ENCODE measurements at places on chromosomes 2 and 18.

DNA sequence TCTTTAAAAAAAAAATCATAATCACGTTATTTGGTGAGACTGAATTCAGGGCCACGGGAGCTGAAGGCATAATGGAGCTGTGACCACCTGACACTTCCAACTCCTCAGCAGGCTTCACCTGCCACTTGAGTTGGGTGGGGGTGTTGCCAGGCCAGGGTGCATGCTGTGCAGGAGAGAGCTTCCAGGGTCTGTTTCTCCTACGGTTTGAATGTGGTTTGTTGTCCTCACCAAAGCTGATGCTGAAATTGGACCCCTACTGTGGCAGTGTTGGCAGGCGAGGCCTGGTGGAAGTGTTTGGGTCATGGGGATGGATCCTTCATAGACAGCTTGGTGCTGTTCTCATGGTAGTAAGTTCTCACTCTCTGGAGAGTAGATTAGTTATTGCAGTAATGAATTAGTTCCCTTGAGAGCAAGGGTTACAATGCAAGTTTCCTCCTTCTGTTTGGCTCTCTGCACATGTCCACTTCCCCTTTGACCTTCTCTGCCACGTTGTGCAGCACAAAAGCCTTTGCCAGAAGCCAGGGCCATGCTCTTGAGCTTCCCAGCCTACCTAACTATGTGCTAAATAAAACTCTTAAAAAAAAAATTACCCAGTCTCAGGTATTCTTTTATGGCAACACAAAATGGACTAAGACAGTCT, 38.3 kb upstream of the ANKRD44 start:
- no peak for DNase-seq

DNA sequence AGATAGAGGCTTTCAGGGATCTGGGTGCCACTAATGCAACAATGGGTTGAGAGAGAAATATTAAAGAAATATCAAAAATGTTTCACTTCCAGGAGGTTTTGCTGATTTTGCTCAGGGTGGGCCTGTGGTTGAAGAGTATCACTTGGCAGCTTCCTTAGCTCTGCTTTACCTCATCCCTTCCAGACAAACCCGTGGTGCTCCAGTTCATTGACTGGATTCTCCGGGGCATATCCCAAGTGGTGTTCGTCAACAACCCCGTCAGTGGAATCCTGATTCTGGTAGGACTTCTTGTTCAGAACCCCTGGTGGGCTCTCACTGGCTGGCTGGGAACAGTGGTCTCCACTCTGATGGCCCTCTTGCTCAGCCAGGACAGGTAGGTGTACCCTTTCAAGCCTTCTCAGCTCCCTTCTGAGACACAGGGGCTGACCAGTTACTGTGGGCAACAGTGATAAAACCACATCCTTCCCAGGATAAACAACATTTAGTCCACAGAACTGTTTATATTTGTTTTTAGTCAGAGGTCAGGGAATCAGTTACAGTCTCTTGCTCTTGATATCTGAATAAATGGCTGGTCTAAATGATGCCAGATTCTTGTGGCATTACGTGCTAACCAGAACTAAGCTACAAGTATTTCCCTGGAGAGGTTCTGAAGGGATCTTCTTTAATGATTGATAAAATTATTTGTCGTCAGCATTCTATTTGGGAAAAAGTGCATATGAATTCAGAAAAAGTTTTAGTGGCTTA, 7.0 kb downstream of the SLC14A1 start:
- DNase-seq, result no peak

- DNase-seq, result no peak
Observed at GRCh38 chr2:214575030-214575429, 164.2 kb downstream of the VWC2L start.

- DNase-seq, result no peak
Observed at GRCh38 chr2:8676921-8677645, 4.8 kb upstream of the ID2 start.

- no peak for DNase-seq
Observed at GRCh38 chr2:231541645-231542044, 11.4 kb upstream of the NMUR1 start.

GRCh38 chr2:134395779-134396178, 141.9 kb downstream of the MGAT5 start:
- DNase-seq, result no peak

DNA sequence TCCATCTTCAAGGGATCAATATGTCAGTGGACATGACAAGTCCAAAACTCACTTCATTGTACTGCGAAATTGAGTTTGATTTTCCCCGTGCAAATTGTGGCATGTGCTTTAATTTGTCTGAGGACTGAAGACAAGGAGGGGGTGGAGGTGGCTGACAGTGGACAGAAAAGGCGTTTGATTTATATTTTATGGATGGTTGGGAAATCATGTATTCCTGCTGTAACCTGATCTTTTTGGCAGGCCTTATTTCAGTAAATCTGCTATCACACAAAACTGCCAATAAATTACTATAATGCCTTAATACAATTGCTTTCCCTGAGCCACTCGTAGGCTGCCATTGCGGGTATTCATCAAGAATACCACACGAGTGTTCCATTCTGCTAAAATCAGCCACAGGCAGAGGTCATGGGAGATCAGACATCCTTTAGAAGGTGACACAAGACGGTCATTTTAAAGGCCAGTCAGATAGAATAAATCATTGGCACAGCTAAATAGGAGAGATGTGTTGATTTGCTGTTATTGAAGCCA, 720.5 kb downstream of the MBD2 start:
- DNase-seq, result no peak

- no peak for DNase-seq
Observed at GRCh38 chr2:220887271-220887870, 684.7 kb downstream of the EPHA4 start.

GRCh38 chr2:170361090-170361936, 183.4 kb downstream of the MYO3B start:
- peak; percentile 70 for DNase-seq

GRCh38 chr2:50962731-50963130, 69.2 kb downstream of the NRXN1 start:
- DNase-seq, result no peak

- DNase-seq, result peak; percentile 56
Observed at GRCh38 chr18:62751341-62751821, 36.0 kb downstream of the PHLPP1 start.

- DNase-seq, result no peak
Observed at GRCh38 chr2:135093193-135093592, 41.1 kb downstream of the RAB3GAP1 start.

DNA sequence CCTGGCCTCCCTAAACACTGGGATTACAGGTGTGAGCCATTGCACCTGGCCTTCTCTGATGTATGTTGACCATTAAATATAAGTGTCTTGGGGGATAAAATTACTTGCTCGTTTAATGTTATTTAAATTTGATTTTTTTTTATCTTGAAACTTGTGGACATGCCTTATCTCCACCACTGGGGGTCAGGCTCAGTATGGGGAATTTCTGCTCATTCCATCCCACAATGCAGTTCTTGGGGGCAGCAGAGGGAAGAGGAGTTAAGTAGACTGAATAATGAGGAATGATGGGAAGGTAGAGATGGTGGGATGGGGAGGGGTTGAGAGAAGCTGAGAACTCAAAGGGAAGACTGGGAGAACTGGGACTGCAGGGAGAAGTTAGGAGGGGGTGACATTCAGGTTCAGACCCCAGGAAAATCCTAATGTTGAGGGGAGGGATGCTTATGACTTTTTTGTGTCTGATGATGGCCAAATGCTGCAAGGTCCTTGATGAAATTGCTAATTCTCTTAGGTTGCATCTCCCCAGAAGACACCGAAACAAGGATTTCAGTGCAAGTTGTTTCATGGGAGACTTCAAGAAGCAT, 174.2 kb downstream of the MIB1 start:
- DNase-seq, result peak; percentile 54

DNA sequence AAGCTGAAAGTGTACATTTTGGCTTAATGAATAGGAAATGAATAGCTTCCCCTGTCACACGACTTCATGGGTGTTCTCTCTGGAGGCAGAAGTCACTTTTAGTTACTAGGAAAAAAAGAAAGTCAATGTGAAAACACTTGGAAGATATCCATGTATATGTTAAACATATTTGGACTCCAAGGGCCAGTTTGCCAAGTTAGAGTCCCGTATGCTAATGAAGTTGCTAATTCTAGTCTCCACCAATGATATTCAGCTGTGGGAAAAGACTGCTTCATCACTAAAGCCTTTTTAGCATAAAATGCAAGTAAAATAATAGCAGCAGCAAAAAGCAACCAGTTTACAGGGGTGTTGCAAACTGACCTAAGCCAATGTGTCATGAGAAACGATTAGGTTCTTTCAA, 108.7 kb downstream of the PLCL1 start:
- DNase-seq, result no peak

DNA sequence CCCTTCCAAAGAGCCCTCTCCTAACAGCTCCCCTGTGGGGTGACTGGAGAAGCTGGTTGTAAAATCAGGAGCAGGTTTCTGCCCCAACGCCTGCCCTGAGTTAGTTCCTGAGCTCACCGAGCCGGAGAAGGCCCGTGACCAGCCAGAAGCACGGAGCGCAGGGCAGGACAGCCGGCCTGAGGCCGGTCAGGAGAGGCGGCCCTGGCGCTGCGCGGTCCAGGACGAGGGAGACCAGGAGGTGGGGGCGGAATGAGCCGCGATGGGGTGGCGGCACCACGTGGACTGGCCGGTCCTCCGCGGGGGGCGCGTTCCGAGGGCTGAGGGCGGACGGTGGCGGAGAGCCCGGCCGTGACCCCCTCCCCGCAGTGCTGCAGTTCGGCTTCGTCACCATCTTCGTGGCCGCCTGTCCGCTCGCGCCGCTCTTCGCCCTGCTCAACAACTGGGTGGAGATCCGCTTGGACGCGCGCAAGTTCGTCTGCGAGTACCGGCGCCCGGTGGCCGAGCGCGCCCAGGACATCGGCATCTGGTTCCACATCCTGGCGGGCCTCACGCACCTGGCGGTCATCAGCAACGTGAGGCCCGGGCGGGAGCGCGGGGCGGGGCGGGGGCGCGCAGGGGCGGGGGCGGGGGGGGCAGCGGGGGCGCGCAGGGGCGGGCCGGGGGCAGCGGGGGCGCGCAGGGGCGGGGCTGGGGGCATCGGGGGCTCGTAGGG, 29.0 kb downstream of the ANO7 start:
- peak; percentile 76 for DNase-seq

DNA sequence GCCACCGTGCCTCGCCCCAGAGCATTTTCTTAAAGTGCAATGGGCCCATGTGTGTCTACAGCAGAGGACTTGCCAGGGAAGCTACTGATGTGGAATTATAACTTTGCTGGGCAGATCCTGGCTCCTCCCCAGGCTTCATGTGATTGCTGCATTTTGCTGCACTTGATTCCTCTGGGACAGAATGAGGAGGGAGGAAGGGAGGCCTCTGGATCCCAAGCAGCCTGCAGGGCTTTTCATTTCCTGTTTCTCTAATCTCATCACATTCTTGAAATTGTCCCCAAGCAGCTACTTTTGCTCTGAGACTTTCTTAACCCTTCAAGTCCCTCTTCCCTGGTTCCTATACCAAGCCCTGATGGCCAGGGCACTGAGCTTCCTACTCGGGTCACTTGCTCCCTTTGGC, 134.4 kb upstream of the SEC11C start:
- peak; percentile 77 for DNase-seq

GRCh38 chr18:44518091-44518615, 162.5 kb upstream of the SETBP1 start:
- DNase-seq, result no peak

- no peak for DNase-seq
Observed at GRCh38 chr2:218878926-218879761, 1.5 kb upstream of the WNT10A start.

- DNase-seq, result no peak
Observed at GRCh38 chr18:74796841-74797576, 199.3 kb downstream of the ZNF407 start.

DNA sequence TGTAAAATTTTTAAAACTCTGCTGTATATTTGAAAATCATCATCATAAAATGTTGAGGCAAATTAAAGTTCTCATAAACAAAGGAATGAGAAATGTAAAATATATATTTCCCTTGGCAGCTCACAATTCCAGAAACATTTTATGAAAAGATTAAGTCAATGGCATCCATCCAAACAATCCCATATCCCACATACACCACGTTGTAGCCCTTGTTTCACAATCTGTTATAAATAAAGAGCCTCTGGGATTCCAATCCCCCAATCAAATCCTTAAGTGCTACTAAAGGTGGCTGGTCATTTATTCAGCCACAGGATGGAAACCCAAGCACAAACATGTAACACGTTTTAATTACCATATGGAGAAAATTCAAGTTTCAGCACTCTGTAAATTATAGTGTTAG, 51.7 kb downstream of the GFPT1 start:
- DNase-seq, result no peak

- no peak for DNase-seq
Observed at GRCh38 chr18:55605733-55606338, 17.8 kb upstream of the TCF4 start.

- no peak for DNase-seq
Observed at GRCh38 chr2:209458008-209458979, 34.4 kb downstream of the MAP2 start.

DNA sequence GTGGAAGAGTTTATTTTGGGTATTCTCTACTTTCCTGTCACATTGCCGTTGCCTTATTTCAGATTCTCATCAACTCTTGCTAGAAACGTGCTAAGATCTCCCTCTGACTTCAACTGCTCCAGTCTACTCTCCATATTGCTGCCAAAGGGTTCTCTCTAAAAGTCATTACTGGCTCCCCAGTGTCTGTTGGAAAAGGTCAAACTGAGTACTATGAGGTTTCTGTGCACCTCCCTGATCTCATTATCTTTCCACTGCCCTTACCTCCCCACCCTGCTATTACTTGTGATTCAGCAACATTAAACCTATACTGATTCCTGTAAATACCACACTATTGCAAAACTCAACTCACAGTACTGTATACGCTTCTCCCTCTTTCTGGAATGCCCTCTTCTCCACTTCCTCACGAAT, 1.9 kb upstream of the KRCC1 start:
- DNase-seq, result no peak

DNA sequence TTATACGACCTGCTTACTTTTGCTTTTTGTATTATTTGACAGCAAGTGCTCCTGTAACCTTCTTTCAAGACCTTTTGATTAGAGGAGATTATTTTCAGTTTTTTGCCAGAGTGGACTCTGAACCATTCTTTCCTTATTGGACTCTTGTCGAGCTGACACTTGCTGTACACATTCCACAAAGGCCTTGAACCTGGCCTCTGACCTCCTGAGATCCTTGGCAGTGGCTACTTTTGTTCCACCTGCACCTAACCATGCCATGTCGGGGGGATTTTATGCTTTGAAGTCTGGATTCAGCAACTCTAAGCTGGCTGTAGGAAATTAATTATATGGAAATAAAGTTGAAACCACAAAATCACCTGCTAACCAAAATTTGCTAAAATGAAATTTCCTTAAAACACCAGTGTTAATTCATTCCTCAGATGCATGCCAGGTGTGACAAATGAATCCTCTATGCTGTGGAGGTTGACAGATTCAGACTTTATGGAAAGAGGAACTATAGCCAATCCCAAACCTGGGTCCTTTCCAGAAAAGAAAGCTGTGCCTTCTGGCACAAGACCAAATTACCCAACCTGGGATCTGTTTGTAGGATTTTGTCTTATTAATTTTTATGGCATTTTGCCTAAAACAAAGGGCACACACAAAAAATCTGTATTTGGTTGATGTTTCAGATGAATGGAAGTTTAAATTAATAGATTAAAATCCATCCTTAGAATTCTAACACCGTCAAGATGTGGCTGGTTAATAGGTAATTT, 110.4 kb downstream of the CDC42EP3 start:
- no peak for DNase-seq

GRCh38 chr2:219569041-219569440, 2.3 kb downstream of the OBSL1 start:
- DNase-seq, result no peak

- DNase-seq, result peak; percentile 38
Observed at GRCh38 chr2:81467096-81467495, 1162.5 kb upstream of the LRRTM1 start.

- no peak for DNase-seq
Observed at GRCh38 chr2:16429431-16430145, 236.0 kb downstream of the CYRIA start.

- DNase-seq, result no peak
Observed at GRCh38 chr2:196225213-196225612, 53.8 kb upstream of the STK17B start.

Measured in testis (tissue), 5 donors.